WTC11 (cell line): ENCODE measurements at places on chromosomes 3 and 15.

- DNase-seq = no peak
These were observed 5.8 kb downstream of the CELSR3 start for GRCh38 chr3:48656841-48657281.

- DNase-seq = peak; percentile 63
These were observed 61.3 kb upstream of the ACKR4 start for GRCh38 chr3:132535575-132536441.

- peak; percentile 19 for DNase-seq
These were observed 106.1 kb upstream of the GMNC start for GRCh38 chr3:190968616-190969015.

- DNase-seq = no peak
These were observed 2.8 kb upstream of the CLDND1 start for GRCh38 chr3:98525494-98525893.

DNA sequence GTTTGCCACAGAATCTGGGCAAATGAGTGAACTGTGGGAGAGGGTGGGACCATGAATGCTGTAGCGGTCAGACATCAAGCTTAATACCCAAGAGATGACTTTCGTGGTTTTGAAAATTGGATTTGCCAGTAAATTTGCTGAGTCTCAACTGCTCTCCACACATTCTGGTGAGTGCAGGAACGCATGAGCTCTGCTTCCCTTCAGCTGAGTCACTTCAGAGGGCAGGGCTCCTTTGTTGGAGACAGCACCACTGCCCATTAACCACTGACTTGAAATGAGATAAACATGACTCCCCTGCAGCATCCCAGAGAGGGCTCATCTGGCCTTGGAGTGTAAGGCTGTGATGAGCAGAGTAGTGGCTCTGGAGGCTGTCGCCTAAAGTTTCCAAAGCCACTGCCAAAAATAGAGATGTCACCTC lies 22.6 kb downstream of the RARRES1 start:
- DNase-seq = no peak

DNA sequence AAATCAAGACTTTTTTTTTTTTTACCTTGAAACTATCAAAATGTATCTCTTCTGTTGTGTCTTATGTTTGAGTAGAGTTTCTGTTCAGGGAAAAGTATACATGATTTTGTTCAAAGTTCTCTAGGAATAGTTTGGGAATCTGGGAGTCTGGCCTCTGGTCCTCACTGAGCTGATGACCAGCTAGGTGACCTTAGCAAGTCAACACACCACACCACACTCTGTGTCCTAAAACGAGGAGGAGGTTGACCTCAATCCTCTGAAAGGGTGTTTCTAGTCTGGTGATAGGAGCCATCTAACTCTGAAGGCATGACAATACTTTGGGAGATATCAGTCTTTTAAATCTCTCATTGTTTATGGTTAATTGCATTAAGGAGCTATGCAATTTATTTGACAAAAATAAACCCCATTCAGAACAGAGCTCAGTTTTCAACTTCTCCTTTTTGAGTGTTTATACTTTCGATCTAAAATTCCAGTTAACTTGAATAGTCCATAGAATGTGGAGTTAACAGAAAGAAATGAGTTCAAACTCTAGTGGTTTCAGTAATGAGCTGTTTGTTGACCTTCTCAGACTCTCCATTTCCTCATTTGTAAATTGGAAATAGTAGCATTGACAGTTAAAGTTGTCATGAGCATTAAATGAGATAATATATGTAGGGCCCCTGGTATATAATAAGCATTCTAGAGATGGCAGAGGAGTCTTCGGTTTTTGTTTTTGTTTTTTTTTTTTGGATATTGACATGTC lies 112.2 kb upstream of the LRRN1 start:
- DNase-seq = no peak

DNA sequence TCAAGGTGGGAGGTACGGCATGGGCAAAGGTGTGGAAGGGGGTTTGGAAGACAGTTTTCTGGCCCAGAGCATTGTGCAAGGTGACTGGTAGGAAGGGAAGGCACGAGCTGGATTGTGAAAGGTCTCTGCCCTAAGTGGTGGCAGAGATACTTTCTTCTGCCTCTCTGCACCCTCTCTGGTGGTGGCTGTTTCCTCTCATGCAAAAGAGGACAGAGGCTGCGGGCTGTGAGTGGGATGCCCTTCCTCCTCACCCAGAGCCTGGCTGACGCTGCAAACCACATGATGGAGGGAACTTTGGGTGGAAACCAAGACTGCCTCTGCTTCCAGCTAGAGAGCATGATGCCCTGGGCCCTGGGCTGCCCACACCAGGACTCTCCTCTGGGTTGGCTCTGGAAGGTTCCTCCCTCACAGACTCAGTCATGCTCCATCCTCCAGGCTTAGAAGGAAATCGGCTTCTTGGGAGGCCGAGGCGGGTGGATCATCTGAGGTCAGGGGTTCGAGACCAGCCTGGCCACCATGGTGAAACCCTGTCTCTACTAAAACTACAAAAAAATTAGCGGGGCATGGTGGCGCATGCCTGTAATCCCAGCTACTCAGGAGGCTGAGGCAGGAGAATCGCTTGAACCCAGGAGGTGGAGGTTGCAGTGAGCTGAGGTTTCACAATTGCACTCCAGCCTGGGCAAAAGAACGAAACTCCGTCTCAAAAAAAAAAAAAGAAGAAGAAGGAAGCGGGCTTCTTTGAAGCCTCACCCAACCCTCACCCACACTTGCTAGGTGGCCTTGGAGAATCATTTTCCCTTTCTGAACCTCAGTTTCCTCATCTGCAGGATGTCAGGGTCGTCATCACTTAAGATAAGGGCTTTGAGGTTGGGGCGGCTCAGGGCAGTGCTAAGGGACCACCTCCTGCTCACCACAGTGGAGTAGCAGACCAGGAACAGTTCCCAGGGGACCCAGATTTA lies 8.3 kb downstream of the PSTPIP1 start:
- no peak for DNase-seq

DNA sequence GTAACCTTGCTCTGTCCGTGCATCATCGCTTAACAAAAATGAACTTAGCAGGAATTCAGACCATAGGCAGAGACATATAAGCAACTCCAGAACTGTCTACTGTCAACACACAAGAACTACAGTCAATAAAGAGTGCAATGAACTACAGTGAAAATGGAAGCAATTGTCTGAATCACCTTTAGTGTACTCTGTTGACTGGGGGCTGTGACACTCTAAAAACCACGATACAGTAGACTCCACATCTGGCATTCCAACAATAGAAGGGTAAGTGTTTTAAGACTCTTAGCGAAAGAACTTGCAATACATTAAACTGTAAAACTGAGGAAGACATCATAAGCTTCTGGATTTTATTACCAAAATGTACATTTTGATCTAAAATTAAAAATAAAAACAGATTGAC lies 347.3 kb downstream of the ZBTB20 start:
- DNase-seq = no peak

GRCh38 chr3:169245631-169246030 lies 417.9 kb downstream of the MECOM start:
- no peak for DNase-seq

- no peak for DNase-seq
These were observed 261.9 kb downstream of the TBL1XR1 start for GRCh38 chr3:176935194-176935888.

DNA sequence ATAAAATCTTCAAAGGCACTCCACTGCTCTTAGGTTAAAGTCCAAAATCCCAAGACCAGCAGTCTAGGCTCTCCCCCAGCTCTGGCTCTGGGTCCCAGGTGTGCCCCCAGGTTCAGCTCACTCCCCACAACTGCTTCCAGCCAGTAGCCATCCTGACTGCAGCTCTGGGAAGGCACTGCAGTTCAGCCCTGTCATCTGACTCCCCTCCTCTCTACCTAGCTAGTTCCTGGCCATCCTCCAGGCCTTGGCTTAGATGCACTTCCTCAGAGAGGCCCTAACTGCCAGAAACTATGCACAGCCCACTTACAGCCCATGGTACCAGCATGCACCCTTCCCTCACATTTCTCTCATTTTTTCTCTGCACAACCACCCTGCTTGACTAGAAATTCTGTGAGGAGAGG lies 25.5 kb downstream of the TBC1D2B start:
- no peak for DNase-seq

DNA sequence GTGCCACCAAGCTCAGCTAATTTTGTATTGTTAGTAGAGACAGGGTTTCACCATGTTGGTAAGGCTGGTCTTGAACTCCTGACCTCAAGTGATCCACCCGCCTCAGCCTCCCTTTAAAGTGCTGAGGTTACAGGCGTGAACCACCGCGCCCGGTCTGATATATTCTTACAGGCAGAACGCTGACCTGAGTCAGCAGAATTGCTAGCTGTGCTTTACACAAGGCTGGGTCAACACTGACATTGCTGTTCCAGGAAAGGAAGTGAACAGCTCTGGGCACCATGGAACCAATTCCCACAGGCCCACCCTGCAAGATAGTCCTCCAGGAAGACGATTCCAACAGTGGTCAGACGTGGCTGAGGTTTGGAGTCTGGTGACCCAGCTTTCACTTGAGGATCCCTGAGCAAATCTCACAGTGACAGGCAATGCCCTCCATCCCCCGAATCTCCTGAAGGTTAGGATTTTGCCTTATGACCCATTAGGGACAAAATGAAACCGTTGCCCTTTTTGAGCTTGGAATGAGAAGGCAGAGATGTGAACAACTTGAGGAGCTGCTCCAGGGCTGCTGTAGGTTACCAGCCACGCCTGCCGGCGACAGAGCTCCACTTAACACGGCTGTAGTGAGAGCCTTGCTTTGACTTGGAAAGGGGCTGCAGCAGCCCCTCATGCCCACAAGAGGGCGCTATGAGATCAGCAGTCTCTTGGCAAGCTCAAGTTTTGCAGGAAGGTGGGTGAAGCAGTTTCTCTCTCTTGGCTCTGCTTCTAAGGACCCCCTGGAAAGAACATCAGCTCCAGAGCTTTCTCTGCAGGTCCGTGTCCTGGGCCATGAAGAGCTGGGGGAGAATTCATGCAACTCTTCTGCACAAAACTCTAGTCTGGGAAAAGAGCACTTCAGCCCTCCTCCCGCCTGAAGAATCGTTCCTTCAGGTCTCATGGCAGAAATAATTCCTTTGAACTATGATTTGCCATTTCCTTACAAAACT lies 74.1 kb downstream of the SENP2 start:
- peak; percentile 88 for DNase-seq

- DNase-seq = no peak
These were observed 42.3 kb downstream of the KCNH8 start for GRCh38 chr3:19190602-19191001.

DNA sequence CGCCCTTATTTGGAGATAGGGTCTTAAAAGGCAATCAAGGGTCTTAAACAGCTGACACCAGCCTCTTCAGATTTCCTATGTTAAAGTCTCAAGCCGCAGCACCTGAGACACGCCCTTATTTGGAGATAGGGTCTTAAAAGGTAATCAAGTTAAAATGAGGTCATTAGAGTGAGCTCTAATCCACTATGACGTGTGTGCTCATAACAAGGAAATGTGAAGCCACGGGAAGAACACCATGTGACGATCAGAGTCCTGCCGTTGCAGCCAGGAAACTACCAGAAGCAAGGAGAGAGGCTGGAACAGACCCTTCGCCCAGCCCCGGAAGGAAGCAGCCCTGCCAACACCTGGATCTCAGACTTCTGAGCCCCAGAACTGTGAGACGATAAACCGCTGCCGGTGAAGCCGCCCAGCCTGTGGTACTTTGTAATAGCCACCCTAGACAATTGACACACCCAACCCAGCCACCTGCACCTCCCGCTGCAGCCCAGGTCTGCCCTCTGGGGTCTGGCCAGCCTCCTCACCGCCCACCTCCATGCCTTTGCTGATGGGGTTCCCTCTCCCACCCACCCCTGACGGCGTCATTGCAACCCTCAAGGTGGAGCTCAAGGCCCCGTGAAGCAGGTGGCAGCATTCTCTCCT lies 137.9 kb downstream of the MEGF11 start:
- peak; percentile 29 for DNase-seq

DNA sequence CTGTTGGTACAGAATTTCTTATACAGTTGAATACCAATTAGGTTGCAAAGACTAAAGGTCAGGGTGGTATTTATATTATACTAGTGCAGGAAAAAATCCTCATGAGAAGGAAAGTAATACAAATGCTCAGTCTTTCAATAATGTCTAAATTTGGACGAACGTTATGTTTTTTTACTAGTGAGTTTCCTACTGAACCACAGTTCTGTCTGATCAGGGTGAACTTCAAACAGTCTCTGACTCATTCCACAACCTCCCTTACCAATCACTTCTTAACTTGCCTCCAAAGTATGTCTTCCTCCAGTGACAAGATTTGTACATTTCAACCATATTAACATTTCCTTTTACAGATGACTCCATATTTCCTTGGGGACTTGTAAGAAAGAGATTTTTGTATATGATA lies 3.4 kb downstream of the TMEM212 start:
- DNase-seq = no peak

- DNase-seq = no peak
These were observed 63.2 kb upstream of the SPPL2A start for GRCh38 chr15:50828610-50829206.

- DNase-seq = no peak
These were observed 31.2 kb downstream of the WWTR1 start for GRCh38 chr3:149626671-149627070.

- no peak for DNase-seq
These were observed 86.9 kb upstream of the MEX3B start for GRCh38 chr15:82132742-82133141.

GRCh38 chr15:28105793-28106192 lies 6.7 kb upstream of the OCA2 start:
- no peak for DNase-seq

DNA sequence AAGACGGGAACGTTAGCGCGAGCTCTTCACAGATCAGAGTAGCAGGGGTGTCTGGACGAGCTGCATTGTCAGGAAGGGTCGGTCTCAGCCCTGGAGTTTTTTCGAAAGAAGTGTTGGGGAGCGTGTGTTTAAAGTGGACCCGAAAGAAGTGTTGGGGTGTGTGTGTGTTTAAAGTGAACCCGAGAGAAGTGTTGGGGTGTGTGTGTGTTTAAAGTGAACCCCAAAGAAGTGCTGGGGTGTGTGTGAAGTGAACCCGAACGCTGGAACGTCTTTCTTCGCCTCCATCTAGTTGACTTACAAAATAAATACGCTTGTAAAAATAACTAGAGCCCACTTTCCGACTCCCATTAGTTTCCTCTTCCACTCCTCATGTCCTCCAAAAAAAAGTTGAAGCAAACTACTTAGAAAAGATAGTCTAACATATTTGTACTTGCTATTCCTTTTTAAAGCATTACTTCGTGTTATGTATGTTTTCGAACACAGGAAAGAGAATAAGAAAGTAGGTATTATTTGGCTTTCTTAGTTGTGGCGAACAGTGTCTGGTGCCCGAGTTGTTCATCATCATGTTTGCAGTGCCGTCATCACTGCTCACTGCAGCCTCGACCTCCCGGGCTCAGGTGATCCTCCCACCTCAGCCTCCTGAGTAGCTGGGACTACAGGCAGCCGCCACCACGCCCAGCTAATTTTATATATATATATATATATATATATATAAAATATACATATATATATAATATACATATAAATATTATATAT lies 1.0 kb downstream of the LRCH3 start:
- DNase-seq = no peak
